ENCODE measurements at places on chromosomes 5 and 9.

DNA sequence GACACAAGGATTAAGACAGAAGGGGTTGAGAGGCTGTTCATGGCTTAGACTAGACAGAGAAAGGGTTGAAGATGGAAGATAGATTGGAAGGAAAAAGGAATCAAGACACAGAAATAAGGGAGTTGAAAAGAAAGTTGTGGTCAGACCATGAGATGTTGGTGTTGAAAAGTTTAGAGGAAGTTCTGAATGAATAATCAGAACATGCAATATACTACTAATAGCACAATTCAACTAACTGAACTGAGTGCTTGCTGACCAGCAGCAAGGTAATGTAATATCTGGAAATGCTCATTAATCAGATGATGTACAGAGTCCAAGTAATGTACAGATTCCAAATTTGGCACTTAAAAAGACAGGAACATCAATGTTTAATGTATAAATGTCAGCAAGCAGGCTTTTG is 10.6 kb upstream of the NNT start:
- DNase-seq: no peak

- DNase-seq: no peak
These were observed 118.9 kb downstream of the PDZD2 start for GRCh38 chr5:31757806-31758205.

- no peak for DNase-seq
These were observed 84.0 kb upstream of the NEURL1B start for GRCh38 chr5:172556971-172557461.

DNA sequence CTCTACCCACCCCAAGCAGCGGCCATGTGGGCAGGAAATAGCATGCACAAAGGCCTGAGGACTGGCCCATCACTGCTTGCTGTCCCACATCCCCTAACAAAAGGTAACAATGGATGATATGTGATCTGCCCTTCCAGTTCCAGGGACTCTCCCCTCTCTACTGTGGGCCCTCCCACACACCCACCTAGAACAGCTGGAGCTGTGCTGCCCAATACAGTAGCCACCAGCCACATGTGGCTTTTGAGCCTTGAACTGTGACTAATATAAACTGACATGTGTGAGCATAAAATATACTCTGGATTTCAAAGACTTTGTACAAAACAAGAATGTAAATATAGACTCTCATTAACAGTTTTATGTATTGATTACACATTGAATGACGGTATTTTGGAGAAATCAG is 78.1 kb downstream of the C5orf15 start:
- no peak for DNase-seq

DNA sequence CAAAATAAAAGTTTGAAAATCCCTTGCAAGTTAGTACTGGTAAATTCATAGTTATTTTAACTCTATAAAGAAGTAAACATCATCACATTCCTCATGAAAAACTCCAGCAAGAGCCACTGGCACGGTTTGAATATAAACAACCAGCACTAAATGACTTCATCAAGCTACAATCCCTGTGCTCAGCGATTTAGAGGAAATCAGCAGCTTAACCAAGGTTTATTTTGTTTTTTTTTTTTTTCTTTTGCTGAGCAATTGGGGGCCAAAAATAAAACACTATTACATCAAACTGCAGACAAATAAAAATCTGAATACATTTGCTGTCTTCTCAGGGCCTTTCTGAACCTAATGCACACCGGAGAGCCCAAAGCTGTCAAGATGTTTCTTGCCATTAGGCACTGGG is 106.2 kb upstream of the SLC24A2 start:
- DNase-seq: no peak

DNA sequence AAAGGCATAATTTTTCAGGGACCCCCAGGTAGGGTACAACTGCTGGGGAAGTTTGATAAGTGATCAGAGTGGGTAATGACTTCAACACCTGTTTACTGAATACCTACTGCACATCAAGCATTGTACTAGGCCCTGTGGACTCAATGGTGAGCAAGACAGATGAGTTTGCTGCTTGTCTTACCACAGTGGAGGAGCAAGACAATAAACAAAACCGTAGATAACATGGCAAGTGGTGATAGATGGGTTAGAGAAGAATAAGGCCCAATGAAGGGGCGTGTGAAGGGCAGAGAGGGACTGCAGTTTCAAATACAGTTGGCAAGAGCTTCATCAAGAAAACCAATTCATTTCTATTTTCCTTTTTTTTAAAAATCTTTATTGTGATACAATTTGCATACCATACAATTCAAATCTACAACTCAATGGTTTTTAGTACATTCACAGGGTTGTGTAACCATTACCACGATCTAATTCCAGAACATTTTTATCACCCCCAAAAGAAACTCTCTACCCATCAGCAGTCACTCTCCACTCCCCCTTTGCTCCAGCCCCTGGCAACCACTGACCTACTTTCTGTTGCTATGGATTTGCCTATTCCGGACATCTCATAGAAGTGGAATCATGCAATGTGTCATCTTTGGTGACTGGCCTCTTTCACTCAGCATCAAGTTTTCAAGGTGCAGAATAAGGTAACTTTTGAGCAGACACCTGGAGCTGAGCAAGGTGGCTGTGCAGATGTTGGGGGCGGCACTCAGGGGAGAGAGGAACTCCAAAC is 31.9 kb upstream of the HAND1 start:
- DNase-seq: no peak

- no peak for DNase-seq
These were observed 47.3 kb downstream of the FAM78A start for GRCh38 chr9:131228988-131229387.

- no peak for DNase-seq
These were observed 92.2 kb upstream of the ADAMTS2 start for GRCh38 chr5:179437341-179438001.

GRCh38 chr5:116738239-116738614 is 163.6 kb upstream of the SEMA6A start:
- DNase-seq: no peak

DNA sequence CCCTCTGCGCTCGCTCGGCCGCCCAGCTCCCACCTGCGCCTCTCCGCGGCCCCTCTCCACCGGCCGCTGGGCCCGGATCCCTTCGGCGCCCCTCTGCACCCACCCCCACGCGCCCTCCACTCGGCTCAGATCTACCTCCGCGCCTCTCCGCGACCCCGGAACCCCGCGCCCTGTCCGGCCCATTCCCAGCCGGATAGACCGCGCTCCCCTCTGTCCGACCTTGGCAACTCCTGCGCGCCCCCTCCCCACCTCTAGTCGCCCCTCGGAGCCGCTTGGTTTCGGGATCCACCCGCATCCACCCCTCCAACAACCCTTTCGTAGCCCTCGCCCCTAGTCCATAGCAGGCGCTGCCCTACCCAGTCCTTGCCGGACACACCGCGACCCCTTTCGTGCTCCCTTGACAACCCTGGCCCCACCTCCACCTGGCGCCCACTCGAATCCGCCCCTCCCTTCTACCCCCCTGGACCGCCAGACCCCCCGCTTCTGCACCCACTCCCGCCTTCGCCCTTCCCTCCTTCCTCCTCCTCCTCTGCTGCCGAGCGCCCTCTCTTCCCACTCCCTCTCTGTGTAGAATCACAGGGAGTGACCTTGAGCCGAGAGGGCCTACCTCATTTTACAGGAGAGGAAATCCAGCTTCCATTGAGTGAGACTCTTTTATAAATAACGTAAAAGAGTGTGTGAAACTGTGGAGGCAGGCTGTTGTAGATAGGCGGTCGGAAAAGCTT is 525 bp upstream of the AK3 start:
- DNase-seq: no peak

- peak; percentile 33 for DNase-seq
These were observed 544 bp upstream of the ERCC6L2 start for GRCh38 chr9:95874989-95875304.

DNA sequence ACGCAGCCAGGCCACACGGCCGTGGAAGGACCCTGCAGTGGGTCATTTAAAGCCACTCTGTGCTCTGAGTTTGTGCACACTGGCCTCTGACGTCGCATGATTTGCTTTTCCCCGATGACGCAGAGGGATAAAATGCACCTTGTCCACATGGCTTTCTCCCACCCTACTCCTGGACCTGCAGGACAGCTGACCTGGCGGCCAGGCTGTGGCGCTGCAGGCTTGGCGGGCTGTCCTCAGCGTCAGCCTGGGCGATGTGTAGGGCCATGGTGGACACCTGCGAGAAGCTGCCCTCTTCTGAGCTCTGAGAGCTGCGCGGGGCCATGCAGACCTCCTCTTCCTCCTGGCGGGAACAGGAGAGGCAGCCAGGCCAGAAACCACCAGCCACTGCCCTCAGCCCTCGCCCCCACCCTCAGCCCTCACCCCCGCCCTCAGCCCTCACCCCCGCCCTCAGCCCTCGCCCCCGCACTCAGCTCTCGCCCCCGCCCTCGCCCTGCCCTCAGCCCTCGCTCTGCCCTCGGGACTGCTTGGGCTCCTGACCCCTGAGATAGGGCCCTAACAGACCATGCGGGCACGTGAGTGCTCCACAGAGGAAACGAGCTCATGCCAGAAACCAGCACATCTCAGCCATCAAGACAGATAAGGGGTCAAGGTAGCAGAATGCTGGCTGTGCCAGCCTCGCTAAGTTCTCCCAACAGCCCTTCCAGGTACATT is 20.0 kb upstream of the SCGB3A1 start:
- no peak for DNase-seq

- peak; percentile 37 for DNase-seq
These were observed 413 bp downstream of the JADE2 start for GRCh38 chr5:134525683-134526482.

DNA sequence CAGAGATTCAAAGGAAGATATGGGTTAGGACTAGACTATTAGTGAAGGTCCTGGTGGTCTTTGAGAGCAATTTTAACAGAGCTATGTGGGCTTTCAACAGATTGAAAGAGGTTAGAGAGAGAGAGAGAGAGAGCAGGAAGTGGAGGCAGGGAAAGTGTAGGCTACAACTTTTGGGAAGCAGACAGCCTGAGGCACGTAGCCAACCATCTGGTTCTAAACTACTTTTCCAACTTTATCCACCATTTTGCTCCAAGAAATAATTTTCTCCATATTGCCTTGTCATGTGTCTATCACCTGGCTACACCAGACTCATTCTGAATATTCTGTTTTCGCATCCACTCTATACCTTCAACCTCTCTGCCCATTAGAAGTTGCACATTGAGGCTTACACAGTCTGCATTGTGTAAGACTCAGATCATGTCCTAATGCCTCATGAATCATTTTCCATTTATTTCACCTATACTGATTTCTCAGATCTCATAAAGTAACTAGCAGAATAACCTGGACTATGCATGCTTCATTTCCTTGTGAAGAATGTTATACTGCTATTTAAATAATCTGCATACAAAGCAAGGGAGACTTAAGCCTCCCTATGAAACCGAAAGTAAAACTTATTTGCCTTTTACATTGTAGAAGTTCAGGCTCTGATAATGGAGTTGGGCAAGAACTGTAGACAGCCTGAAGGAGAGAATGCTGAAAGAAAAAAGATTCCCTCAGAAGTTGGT is 235.6 kb downstream of the ELAVL2 start:
- no peak for DNase-seq

DNA sequence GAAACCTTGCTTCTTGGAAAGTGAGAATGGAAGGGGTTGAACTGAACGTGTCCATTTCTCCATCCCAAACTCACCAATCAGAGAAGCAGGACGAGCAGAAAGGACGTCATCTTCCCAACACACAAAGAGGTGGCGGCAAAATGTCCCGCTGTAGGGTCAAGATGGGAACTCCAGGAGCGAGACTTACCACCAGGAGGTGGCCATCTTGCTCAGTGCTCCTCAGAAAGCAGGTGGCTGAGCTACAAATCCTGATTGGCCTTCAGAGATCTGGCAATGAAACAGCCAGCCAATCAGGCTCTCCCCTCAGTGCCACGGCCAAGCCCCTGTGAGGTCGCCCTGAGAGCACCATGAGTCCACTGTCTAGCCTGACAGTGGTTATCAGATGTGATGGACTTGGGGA is 259.0 kb downstream of the NDUFS4 start:
- no peak for DNase-seq

- DNase-seq: no peak
These were observed 995 bp upstream of the MSMP start for GRCh38 chr9:35755071-35755470.

GRCh38 chr5:151707567-151707966 is 20.9 kb upstream of the SPARC start:
- DNase-seq: no peak

DNA sequence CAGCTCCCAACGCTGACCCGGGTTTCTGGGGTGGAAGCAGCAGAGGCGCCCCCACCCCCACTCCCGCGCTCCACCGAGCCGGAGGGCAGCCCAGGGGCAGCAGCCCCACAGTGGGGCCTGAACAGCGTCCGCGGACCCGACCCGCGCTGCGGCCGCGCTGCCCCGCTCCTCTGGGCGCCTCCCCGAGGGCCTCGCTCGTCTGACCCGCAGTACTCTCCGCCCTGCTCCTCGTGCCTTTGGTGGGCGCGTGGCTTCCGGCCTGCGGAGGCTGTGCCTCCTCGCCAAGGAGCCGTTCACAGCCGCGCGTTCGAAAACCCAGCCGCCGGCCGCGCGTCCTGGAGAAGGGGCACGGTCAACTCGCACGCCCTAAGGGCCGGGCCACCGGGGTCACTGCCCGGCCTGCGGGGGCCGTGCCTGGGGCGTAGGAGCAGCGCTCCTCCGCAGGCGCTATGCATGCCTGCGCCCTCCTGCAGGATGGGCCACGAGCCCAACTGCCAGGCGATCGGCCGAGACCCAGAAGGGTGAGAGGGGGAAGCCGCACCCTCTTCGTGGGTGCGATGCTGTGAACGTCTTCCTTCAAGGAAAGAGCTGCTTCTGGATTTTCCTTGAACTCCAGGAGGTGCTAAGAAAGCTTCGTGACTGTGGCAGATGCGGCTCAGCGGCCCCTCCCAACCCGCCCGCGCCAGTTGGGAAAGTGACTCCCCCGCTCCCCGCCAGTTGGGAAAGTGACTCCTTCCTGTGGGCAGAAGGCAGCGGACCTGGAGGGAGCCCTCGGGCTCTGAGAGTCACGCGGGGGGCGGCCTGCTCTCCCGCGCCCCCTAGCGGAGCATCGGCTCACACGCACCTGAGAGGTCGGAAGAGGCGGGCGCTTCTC is 82.7 kb downstream of the HSD17B3 start:
- DNase-seq: no peak

- no peak for DNase-seq
These were observed 87.2 kb downstream of the FSTL4 start for GRCh38 chr5:133525126-133525525.

DNA sequence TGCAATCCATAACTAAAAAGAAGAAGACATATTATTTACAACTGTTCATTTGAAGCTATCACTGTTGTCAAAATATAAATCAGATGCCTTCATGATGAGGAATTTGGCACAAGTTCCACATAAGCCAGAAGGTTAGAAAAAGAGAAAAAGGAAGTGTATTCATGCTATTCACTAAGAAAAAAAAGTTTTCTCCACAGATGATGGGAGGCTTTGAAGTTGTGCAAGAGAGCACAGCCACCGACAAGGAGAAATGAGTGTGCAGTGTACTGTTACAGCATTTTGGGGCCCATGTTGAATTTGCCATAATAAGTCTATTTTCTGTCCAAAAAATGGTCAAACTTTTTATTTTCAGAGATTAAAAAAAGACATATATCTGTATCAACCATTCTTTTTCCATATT is 32.9 kb upstream of the IFNK start:
- no peak for DNase-seq

DNA sequence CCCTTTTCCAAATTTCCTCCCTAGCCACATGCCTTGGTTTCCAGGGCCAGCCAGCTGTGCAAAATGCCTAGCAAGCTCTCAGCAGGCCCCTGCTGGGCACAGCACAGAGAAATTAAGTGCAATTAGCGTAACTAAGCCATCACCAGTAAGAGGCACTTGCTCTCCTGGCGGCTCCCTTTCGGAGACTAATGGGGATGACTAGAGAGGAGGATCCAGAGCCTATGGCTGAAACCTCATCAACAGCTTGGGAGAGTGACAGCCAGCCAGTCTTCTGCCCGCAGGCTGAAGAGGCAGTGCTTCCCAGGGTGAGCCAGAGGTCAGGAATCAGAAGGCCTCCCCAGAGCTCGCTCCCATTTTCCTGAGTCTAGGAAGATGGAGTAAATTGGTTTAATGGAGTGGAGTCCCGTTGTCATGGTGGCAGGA is 108.4 kb downstream of the KCNIP1 start:
- no peak for DNase-seq

Measured in stimulated activated CD4-positive, alpha-beta T cell treated with anti-CD3 and anti-CD28 coated beads, Interleukin-15, amount 100 ng/mL, for 1 hour (primary cell).